ENCODE measurements at places on chromosomes 12 and 14.
A peak's percentile ranks its signal among the peaks of the same experiment; 100 is the strongest.

- DNase-seq: no peak
Measured at GRCh38 chr14:33404054-33404453, 465.4 kb downstream of the NPAS3 start.

DNA sequence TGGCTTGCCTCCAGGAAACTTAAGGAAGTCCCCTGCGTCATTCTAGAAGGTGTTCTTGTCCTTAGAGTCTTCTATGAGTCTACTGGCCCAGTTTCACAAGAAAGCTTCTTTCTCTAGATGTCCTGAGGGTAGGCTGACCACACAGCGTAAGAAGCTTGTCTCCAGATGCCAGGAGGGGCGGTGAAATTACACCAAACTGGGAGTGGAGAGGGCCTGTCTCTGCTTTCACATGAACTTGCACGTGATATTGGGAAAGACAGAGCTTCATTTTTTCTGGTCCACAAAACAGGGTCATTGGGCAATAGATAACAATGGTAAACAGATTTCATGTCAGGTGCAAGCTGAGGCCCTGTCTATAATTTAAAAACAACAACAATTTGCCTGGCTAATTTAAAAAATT is 85.7 kb upstream of the TBX3 start:
- no peak for DNase-seq

GRCh38 chr12:6843118-6843902 is 2.6 kb downstream of the GNB3 start:
- no peak for DNase-seq

DNA sequence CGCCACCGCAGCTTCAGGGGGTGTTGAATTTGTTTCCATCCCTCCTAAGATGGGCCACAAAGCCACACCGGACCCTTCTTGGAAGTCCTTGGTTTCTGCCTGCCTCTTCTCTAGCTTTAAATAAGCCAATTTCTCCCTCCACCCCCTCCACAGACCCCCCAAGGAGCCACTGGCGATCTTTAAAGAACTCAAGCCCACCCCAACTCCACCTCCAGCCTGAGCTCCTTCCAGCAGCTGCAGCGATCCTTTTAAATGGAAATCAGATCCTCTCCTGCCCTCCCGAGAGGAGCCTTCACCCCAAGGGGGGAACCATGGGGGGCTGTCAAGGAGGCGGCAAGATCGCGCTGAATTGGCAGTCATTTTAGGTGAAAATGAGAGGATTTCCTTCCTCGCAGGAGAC is 133.1 kb downstream of the NCOR2 start:
- no peak for DNase-seq

- no peak for DNase-seq
Measured at GRCh38 chr14:69615496-69616407, 4.4 kb downstream of the SUSD6 start.

DNA sequence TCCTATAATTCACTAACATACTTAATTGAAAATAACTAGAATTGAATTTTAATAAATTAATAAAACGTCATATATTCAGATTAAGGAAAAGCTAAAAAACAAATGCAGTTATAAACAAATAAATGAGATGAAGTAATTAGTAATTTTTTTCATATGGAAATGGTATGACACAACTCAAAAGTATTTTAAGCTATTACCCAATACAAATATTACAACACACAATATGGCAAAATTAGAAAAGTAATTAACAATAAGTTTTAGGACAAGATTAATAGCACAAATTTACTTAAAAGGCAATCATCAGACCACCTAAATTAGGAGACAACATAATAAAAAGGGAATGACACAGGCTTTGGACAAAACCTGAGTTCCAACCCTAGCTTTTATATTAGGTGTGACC is 81.7 kb downstream of the EEA1 start:
- DNase-seq: no peak

DNA sequence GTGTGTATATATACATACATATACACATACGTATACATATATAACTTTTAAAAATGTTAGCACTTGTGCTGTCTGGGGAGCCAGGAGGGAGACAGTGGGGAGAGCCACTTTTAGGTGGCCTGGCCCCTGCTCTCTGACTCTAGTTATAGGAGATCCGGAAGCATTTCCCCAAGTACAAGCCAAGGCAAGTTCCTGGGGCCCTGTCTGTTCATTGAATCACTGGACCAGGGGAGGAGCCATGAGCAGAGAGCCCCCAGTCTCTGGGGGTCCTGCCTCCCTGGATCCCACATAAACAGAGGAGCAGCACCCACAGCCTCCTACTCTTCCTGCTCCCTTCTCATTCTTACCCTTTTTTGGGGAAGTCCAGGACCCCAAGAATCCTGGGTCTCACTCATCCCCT is 45.4 kb upstream of the TMED10 start:
- no peak for DNase-seq

DNA sequence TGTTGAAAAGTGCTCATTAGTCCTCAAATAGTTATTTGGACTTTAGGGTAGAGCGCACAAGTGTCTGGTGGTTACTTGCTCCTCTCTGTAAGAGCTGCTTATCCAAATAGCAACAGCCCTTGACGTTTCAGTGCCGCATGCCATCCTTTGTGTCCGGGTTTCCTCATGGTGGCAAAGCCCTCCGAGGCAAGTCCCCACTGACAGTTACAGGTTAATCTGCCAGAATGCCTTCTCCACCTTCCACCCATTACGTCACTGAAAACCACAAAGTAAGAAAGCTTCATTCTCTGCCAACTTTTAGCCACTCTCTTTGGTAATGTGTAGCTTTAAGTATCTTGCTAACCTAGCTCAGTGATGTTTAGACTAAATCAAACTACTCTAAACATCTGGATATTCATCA is 78.6 kb downstream of the POLR3B start:
- DNase-seq: no peak

DNA sequence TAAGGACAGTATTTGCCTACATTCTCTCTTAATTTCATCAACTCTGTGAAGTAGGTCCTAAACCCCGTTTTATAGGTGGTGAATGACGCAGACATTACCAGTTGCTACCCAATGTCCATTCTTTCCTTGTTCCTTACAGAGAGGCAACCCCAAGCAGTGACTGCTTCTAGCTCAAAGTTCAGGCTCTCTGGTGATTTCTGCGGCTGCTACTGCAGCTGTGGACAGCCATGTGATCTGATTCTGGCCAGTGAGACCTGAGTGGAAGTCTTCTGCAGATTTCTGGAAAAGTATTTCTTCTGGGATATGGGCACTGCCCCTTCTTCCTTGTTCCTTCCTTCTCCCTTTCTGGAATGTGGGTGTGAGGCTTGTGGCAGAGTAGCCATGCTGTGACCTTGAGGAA is 82.9 kb downstream of the ARF6 start:
- DNase-seq: no peak

- DNase-seq: no peak
Measured at GRCh38 chr12:57479376-57480115, at the start of gene ARHGAP9. TSS of gene ARHGAP9 (minus strand) at chr12:57479866. CDS start at chr12:57479406, 460 bp downstream.

- no peak for DNase-seq
Measured at GRCh38 chr14:59483363-59483762, 845 bp downstream of the L3HYPDH start.

DNA sequence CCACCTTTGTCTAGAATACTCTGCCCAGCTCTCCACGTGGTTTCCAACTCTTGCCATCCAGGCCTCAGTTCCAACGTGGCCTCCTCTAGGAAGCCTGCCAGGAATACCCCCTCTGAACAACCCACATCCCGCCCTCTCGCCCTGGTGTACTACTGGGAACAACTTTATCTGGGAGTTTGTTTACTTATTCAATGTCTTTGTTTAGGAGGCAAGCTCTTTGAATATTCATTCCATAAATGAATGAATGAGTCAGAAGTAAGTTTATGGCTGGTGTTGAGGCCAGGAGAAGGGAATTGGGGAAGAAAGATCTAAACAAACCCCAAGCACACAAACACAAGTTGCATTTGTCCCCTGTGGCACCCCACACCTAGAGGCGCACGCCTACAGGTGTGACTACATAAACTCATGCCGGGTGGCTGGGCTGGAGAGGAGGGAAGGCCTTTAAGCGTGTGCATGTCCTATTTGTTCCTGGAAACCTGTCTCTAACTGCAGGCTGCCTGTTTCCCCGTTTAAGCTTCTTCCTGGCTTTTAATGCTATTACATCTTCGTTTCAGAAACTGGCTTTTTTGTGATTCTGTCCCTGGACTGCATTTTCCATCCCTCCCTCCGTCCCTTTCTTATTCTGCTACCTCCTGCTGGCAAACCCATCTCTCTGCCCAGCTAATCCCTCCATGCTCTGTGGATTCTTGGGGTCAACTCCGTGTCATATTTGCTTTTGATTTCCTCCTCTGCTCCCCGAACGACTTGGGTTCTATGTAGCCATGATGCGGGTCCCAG is 57.9 kb downstream of the FZD10 start:
- DNase-seq: no peak

DNA sequence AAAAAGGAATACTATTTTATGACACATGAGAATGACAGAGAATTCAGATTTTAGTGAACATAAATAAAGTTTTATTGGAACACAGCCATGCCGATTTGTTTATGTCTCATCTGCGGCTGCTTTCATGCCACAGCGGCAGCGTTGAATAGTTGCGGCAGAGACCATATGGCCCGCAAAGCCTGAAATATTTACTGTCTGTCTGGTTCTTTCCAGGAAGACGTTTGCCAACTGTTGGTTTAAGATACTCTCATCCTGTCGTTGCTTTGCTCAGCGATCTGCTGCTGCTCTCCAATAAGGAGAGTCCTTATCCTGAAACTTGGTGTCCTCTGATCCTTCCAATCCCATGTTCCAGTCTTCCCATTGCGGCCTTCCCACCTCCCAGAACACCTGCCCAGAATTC is 89.9 kb downstream of the SLC24A4 start:
- no peak for DNase-seq

DNA sequence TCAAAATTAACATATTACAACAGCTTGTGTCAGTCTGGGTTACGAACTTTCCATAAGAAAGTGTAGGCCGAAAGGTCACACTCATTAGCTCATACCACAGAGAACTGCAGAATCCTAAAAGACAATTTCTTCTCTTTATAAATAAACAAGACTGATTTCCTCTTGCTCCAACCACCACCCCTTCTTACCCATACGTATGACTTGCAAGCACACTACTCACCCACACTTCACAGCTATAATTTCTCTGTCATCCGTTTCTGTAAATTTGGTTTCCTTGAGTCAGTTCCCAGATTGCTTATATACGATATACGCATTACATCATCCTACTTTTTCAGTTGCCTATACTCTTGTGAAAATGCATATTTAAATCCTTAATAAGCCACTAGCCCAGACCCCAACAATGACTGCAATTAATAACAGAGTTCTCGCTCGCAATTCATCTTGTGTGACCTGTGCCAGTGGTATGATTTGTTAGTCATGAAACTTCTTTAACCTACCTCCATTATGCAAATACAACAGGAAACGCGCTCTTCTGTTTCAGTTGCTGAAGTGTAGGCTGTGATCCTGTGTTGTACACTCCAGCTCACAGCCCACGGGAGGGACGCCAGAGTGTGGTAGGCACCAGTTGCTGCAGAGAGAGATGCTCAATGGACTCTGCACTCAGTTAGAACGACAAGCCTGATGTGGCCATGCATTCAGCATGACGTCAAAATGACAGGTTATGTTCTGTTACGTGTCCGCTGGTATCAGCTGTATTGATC is 417.6 kb downstream of the PDZRN4 start:
- DNase-seq: peak; percentile 29

GRCh38 chr12:113244047-113244460 is 22.8 kb downstream of the TPCN1 start:
- no peak for DNase-seq

GRCh38 chr14:75025082-75025481 is 22.4 kb downstream of the EIF2B2 start:
- no peak for DNase-seq

DNA sequence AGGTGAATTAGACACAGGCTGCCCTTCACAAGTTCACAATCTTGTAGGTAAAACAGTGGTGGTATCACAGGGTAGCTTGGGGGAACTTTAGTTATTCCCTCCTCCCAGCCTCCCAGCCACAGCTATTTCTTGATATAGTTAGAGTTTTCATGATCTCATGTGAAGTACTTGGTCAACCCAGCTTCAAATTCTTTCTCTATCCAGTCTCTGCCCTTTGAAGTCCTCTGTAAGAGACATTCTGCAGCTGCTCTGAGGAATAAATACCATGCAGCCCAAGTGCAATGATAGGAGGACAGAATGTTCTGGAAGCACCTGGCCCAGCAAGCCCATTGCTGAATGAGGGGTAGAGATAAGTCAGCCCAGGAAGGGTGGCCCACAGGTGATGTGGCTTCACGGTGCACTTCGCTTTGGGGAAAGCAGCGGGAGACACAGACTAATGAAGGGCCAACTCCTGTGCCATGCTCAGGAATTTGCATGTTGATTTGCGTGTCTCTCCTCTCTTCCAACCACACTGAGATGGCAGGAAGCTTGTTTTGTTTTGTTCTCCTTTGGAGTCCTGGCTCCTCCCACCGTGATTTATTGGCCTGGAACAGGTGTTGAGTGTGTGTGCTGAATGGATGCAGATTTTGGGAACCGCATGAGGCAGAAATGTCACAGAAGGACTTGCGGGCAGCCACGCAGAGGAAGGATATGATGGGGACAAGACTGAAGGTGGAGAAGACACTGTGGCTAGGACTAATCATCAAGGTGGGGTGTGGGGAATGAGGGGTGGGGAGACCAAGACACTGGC is 8.0 kb upstream of the TXNRD1 start:
- no peak for DNase-seq

DNA sequence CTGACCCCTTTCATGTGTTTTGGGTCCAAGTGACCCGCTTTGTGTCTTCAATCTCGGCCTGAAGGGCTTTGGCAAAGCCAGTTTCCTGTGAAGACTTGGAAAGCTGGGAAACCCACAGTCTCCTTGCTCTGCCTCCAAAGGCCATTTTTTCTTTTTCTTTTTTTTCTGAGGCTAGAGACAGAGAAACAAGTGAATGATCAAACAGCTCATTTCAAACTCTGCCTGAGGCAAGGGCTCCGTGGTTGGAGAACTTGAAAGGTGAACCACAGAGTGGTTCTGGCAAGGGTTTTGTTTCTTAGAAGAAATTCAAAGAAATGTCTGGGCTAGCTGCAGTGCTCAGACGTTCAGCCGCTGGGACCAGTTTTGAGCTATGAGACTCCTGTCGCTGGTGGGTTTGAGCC is 62.7 kb downstream of the ERH start:
- no peak for DNase-seq

DNA sequence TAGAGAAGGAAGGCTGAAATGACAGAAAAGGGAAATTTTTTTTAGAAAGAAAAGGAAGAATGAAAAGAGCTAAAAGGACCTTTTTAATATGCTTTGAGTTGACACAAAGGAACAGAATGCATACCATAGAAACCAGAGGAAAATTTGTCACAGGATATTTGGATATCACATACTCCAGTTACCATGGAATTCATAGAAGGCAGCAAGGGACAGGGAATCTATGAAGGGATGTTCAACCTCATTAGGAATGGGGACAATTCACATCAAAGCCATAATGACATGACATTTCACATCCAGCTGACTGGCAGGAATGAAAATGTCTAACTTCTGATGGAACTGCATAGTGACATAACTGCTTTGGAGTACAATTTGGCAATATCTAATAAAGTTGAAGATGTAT is 469.4 kb downstream of the CCER1 start:
- DNase-seq: no peak
